GF-D8 (cell line): ENCODE measurements at places on chromosomes 2 and 18.

GRCh38 chr18:42821492-42821891 lies 294.0 kb downstream of the RIT2 start:
- DNase-seq, result no peak

GRCh38 chr2:8414946-8415879 lies 266.6 kb upstream of the ID2 start:
- DNase-seq, result no peak

GRCh38 chr18:48517048-48517447 lies 21.8 kb upstream of the CTIF start:
- DNase-seq, result no peak

GRCh38 chr2:169116327-169116726 lies 47.0 kb downstream of the DHRS9 start:
- DNase-seq, result no peak

DNA sequence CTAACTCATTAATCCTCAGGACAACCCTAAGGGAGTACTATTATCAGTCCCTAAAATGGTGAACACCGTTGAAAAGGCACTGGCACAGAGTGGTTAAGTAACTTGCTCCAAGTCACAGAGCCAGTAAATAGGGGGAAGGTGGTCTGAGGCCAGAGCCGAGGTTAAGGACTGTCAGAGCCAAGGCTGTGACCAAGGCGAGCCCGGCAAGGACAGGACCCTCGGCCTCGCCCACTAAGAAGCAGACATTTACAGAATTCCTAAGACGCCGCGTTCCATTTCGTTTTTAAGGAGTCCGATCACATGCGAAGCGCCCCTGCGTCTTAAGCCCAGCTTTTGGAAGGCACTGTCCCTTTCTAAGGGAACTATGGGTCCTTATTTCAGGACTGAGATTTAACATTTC lies 1.1 kb downstream of the PDIA6 start:
- no peak for DNase-seq

- DNase-seq, result no peak
Measured at GRCh38 chr2:31522786-31523185, 58.0 kb downstream of the SRD5A2 start.

DNA sequence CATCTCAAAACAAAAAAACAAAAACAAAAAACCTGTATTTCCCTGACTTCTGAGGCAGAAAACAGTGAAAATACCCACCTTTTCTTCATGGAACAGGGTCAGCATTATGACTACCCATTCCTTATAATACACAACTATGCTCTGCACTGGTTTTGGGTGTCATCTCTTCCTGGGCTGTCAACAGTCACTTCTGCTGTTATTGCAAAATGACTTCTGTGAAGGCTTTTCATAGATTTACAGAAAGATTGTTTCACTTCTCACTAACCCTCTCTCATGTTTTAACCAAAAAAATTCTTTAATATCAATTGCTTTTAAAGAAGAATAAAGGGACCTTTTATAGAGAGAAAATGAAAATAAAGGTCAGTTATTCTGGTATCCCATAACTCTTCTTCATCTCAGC lies 26.5 kb upstream of the PIK3C3 start:
- no peak for DNase-seq

DNA sequence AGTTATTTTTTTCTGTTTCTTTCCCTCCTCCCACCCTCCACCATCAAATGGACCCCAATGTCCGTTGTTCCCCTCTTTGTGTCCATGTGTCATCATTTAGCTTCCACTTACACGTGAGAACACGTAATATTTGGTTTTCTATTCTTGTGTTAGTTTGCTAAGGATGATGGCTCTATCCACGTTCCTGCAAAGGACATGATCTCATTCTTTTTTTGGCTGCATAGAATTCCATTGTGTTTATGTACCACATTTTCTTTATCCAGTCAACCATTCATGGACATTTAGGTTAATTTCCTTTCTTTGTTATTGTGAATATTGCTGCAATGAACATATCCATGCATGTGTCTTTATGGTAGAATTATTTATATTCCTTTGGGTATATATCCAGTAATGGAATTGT lies 91.3 kb upstream of the TNP1 start:
- DNase-seq, result no peak

- DNase-seq, result no peak
Measured at GRCh38 chr2:98233941-98234340, 112.3 kb upstream of the CNGA3 start.

GRCh38 chr2:226601881-226602662 lies 197.5 kb downstream of the IRS1 start:
- no peak for DNase-seq

GRCh38 chr2:60662781-60663180 lies 93.3 kb upstream of the PAPOLG start:
- no peak for DNase-seq

- DNase-seq, result no peak
Measured at GRCh38 chr2:237280939-237281338, 133.0 kb downstream of the COL6A3 start.

GRCh38 chr2:171289316-171289715 lies 128.6 kb upstream of the TLK1 start:
- no peak for DNase-seq

GRCh38 chr2:67186871-67187270 lies 210.3 kb upstream of the ETAA1 start:
- no peak for DNase-seq

DNA sequence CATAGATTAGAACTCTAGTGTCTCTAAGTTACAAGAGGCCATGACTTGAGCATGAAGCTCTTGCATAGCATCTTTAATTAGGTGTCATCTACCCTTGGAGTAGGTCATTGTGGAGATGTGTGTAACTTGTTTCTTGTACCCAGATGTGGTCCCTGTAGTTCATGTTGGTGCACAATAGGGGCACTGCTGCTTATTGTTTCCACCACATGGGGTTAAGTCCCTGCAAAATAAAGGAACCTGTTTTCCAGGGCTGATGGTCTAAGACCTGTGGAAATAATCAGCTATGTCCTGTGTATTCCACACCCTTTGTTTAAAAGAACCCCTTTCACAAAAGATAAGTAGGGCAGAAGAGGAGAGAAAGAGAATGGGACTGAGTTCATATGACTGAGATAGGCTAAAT lies 28.6 kb downstream of the ASXL3 start:
- DNase-seq, result no peak

DNA sequence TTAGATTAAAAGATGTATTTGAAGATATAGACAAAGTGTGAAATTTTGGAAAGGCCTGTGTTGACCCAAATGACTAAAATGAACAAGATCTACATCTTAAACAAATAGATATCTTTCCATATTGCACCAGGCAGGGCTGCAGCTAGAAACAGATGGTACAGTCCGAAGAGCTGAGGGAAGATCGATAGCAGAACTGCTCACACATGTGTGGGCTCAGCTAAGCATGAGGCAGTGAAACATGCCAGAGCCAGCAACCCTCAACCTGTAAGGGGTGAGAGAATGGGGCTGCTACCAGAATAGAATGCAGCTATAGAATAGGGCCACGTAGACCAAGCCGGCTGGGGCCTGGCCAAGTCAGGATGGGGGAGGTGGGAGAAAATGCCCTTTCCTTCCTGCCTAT lies 87.8 kb downstream of the SLC5A7 start:
- DNase-seq, result no peak

DNA sequence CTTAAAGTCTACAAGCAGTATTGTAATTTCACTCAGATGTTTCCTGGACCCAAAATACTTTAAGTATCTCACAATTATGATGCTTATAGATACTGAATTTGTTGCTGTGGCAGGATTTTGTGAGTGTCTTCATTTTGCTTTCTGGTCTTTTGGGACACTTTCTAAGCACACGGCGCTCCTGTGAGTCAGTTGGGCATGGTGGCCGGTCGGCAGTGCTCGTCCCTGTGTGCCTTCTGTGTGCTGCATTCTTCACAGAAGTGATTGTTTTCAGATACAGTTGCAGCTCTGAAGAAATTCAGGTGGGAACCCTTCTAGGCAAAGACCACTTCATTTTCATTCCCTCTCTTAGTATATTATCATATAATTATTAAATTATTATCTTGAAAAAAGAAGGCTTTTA lies 273.3 kb downstream of the ZNF407 start:
- no peak for DNase-seq

- no peak for DNase-seq
Measured at GRCh38 chr2:28445448-28446258, 50.2 kb upstream of the PLB1 start.
